ENCODE measurements at places on chromosomes 2 and 18. TPM values are rescaled to one million over a fixed set of nuclear protein-coding genes. Genes with fewer than 3 reads are reported as not detected.
A peak's percentile ranks its signal among the peaks of the same experiment; 100 is the strongest.

ZAP70 gene
- total RNA-seq = 3.4 TPM

DNA sequence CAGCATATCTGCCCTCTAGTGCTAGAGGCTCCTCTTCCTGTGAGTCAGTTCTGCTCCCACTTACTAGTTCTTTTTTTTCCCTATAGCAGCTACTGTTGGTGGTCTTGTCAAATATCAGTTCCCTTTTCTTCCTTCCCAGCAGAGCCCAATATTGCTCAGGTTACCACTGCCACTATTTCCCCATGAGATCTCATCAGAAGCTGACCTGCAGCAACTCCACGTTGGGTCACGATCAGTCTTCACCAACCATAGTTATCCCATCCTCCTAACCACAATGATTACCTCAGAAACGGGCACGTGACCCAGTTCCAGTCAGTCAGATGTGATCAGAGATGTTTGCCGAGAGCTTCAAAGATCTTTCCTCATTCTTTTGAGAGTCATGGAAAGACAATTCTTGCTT, 59.7 kb upstream of the CAPN13 start:
- DNase-seq = no peak

- no peak for DNase-seq
These were observed 233.4 kb downstream of the WDR7 start for GRCh38 chr18:56884511-56884910.

LHCGR gene
- total RNA-seq = 2.6 TPM

- DNase-seq = no peak
These were observed 119.8 kb downstream of the AGAP1 start for GRCh38 chr2:235613649-235614048.

RETSAT gene
- 55.1 TPM for total RNA-seq

DNA sequence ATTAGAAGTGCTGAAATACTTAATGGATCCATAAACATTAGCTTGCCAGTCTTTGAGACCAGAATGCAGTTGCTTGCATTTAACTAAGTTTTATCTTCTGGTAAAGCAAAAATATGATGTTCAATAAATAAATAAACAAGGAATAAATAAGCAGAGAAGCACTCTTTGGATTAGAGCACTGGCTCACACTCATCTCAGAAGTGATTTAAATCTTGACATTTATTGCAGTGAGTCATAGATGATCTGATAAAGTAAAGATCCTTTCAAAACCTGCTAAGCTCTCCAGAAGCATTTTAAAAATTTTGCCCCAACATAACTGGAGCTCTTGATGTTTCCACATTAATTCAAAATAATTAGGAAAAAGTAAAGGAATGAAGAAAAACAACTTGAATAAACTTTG, 66.8 kb downstream of the KYNU start:
- peak; percentile 57 for DNase-seq

- DNase-seq = peak; percentile 74
These were observed 330.2 kb upstream of the CHAC2 start for GRCh38 chr2:53437371-53437770.

DNA sequence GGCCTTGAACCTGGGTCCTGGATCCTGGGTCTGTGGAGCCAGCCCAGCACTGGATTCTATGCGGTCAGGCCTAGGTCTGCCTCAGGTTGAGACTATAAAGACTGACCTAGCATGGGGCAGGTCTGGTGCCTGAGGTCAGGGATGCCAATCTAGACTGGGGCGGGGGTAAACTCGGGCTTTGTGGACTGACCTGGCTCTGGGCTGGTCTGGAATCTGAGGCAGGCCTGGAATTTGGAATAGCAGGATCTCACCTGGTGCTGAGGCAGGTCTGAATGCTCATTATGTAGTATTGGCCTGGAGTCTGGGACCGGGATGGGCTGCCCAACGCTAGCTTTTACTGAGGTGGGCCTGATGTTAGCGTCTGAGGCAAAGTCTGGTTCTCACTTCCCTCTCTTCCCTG, 256.0 kb downstream of the KIAA1328 start:
- DNase-seq = no peak

RBM43 gene
- total RNA-seq = 11.3 TPM
